ENCODE measurements at places on chromosomes 5 and 9.
A peak's percentile ranks its signal among the peaks of the same experiment; 100 is the strongest.

- no peak for DNase-seq
Observed at GRCh38 chr9:89024727-89025126, 33.5 kb downstream of the S1PR3 start.

GRCh38 chr5:135195270-135195608, 161.2 kb upstream of the PITX1 start:
- DNase-seq = no peak

DNA sequence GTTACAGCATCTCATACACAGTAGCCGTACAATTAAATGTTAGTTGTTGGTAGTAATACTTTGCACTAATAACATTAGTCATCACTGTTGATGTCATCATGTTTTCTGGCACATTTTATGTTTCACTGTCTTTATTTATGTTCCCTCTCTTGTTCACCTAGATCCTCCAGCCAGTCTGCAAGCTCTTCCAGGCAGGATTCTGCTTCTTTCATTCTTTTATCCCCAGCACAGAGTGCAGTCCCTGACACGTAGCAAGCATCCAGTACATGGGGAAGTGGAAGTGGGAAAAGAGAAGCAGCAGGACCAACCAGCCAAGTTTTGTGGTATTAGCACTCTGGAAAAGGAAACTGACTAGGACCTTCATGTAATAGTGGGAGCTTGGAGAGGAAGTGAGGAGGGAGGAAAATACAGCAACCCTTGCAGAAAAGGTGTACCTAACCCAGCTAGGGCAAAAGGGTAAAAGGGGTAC, 89.7 kb upstream of the SLC44A1 start:
- DNase-seq = peak; percentile 64

GRCh38 chr5:93082981-93083380, 498.0 kb downstream of the NR2F1-AS1 start:
- no peak for DNase-seq

DNA sequence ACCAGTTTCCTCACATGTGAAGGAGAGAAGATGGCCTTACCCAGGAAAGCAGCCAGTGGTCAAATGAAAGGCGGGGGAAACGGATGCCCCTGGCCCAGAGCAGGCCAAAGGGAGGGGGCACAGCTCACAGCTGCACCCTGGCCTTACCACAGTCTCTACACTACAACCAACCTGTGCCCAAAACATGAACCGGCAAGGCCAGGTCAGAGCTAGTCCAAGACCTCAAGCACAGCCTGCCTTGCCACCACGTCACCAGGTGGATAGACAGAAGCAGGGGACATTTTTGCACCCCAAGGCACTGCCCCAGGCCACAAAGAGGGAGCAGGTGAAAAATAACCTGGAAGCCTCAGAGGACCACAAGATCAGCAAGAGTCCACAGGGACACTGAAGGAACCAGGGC, 4.5 kb downstream of the GRIN1 start:
- DNase-seq = no peak

- DNase-seq = peak; percentile 89
Observed at GRCh38 chr5:13359344-13359743, 585.1 kb downstream of the DNAH5 start.

DNA sequence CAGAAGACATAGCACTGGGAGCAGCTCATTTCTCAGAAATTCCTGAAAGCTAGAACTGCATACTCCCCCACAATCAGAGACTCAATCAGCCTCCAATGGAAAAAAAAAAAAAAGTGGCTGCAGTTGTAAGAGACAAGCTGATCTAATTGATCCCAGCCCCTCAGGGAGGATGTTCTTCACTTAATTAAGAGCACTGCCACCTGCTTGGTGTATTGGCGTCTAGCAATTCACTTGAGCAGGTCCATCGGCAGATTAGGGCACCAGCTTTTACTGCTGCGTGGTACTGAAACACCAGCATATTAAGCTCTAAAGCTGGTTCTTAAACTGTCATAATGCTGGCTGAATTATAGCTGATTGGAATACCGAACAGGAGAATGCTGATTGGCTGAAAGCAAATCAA, 1890.1 kb upstream of the WWC1 start:
- DNase-seq = no peak

DNA sequence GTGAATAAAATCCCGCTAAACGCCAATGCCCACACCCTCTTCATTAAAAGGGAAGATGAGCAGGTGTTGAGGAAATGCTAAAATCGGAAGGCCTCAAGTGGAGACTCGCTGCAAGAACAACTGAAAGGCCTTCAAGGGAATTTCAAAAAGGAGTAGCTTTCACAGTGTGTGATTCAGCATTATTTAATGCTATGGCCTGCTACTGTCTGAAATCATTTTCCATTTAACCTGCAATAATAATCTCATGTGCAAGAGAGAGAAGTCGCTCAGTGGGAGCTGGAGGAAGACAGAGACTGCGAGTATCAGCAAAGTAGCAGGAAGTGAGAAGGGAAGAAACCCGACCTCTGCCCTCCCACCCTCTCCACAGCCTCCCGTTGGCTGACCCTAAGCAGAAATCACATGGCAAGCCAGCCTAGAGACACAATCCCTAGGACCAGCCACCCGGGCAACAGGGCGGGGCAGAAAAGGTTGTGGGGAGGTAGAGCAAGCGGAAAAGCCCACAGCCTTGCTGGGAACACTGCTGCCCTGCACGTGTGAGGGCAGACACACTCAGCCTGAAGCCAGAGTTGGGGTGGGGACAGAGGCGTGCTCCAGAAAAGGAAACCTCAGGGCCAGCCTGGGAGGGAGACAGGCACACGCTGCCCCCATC, 39.9 kb upstream of the CTSL start:
- no peak for DNase-seq

DNA sequence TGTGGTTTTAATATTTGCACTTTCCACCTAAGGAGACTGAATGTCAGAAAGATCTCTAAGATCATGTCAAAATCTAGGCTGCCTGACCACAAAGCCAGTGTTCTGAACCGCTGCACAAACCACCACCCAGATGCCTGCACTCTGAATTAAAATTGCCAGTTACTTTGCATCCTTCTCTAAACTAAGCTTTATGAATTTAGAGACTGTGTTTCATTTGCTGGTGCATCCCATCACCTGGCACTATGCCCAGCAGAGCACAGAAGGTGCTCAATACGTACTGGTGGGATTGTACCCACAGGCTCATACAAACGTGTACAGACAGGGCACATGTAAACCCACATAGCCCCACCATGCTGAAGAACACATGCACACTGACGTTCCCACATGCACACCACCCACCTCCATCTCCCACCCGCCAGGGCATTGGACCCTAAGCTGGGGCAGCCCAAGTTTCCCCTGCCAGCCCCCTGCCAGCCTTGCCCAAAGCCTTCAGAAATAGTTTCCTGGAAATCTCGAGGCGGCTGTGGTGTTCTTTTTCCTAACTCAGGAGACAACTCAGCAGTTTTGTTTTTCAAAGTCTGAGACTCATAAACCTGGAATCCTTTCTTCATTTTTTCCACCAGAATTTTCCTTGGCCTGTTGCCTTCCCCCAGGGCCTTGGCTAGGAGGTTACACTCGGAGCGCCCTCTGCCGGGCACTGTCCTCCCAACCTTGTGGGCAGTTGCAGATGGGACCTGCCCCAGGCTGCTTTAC, 9.6 kb upstream of the TRAF1 start:
- DNase-seq = peak; percentile 93

DNA sequence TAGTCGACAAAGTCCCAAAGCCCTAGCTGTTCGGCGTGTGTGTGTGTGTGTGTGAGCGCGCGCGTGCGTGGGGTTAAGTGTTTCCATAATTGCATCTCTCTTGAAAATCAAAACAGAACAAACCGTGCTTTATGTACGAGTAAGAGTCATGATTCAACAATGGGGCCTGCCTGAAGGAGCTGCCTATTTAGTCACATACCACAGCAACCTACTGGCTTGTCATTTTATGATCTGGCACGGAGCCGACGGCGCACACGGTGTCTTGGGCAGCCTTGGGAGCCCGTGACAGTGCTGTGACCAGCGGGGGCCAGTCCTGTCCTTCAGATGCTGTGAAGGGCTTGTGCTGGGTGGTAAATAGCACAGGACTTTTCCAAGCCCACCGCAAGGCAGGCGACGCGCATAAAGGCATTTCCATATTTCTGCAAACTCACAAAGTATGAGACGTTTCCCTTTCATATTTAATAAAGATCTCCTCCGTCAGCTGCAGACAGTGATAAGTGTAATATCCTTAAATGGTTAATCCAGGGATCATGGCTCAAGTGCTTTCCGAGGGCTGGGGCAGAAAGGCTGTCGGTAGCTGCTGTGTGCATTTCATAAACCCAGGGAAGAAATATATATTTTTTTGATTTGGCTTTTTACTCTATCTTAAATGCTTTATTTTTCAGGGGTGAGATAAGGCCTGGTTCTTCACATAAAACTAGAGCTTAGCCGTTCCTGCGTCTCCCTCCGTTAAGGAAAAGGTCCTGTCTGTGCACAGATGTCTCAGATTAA, 270.2 kb upstream of the IRX1 start:
- DNase-seq = no peak

GRCh38 chr5:57209316-57210040, 35.6 kb downstream of the GPBP1 start:
- DNase-seq = peak; percentile 64

DNA sequence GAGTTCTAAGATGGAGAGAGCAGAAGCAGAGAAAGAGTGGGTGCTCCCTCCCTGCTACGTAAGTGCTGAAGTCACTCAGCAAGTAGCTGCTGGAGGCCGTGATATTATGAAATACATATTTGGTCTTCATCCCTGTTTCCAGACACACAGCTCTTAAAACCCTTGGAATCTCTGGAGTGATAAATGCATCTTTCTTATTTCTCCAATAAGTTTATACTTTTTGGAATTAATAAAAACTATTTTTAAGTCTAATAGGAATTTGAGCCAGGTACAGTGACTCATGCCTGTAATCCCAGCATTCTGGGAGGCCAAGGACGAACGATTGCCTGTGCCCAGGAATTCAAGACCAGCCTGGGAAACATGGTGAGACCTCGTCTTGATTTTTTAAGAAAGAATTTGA, 60.6 kb downstream of the AUH start:
- peak; percentile 35 for DNase-seq

DNA sequence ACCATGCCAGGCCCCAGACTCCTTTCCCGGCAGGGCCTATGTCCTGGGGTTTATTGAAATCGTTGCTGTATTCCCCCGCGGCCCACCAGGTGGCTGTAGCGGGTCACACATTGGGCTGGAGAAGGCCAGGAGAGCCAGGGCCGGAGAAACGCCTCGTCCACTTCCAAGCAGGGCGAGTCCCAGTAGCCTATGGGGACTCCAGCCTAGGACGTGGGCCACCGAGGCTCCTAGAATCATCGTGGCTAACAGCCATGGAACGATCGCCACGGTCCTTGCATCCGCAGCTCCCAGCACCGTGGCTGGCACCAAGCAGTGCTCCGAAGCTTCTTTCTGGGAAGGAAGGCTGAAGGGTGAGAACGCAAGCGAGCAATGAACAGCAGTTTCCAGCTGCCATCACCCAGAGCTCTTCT, 87.7 kb downstream of the ENTREP1 start:
- peak; percentile 43 for DNase-seq

DNA sequence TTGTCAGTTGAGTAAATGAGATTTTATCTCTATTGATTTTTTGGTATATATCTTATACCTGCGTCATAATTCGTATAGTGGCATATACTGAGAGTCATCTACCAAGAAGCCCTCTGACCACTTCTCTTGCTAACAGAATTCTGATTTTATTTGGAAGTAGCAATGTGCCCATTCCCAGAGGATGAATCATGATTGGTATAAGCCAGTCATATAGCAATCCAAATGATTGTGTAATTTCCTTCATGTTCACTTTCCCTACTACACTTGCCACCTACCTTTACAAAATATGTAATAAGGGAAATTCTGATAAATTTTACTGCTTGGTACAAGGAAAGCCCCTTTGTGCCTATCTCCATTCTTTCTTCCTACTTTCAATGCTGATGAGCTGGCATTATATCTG, 16.1 kb upstream of the ZNF462 start:
- peak; percentile 92 for DNase-seq

- no peak for DNase-seq
Observed at GRCh38 chr9:36162211-36162738, 6.9 kb upstream of the CCIN start.

- DNase-seq = peak; percentile 28
Observed at GRCh38 chr5:61964201-61964600, 341.8 kb upstream of the KIF2A start.

- no peak for DNase-seq
Observed at GRCh38 chr5:135020111-135020895, 13.7 kb downstream of the PITX1 start.

GRCh38 chr5:149387982-149388381, 8.9 kb upstream of the IL17B start:
- DNase-seq = no peak

- DNase-seq = peak; percentile 59
Observed at GRCh38 chr5:147303251-147303650, 68.4 kb downstream of the STK32A start.

GRCh38 chr5:36264202-36264760, 22.6 kb upstream of the NADK2 start:
- DNase-seq = no peak

DNA sequence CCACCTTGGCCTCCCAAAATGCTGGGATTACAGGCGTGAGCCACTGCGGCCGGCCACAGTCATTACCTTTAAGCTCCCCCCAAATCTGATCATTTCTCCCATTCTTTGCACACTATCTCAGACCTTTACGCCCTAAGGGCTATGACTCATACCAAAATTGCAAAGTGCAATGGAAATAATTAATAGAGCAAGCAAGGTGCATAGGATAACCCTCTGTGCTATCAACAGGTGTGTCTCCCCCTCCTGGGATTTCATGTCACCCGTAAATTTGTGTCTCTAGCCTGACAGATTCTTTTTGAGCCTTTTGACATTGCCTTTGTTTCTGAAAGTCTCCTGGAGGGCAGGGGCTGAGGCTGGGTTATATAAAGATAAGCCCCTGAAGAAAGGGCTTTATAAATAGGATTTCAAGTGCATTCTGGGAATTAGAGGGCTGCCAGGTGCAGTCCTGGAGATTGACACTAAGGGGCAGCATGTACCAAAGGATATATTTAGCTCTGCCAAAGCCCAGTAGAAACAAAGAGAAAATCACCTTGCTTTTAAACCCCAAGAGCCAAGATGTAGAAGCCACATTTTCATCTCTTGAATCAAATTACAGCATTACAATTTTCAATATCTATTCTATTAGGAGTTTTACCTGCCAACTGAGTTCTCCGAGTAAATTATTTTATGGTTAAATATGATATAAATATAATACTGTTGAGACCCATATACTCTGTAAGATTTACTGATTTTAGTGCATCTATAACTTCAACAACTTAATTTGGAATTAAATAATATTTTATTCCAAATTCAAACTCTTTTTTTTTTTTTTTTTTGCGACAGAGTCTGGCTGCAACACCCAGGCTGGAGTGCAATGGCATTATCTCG, 18.2 kb downstream of the S100Z start:
- DNase-seq = peak; percentile 75

GRCh38 chr5:73282383-73282782, 109.4 kb downstream of the TMEM174 start:
- DNase-seq = no peak

- DNase-seq = no peak
Observed at GRCh38 chr5:141420855-141421488, at the start of gene PCDHGA11. TSS of gene PCDHGA11 (plus strand) at chr5:141421051. CDS start at chr5:141421228, 177 bp downstream.

DNA sequence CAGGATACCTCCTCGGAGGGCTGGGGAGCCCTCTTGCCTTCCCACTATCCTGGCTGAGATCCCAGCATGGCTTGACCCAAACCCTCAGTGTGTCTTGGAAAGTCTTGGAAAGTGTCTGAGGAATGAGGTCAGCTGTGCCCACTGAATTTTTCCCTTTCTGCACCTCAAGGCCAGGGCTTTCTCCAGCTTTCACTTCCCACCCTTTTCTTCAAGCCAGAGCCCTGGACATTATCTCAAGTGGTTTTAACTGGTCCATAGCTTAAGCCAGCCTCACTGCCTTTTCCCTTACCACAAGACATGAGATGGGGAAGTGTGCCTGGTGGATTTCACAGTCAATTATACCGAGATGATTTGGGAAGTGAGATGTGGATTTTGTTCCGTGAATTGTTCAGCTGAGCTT, 35.7 kb upstream of the LHX2 start:
- no peak for DNase-seq

Measured in PC-3 (cell line).